NCI-H446 treated with DMSO at 0.1 percent for 48 hours (cell line): ENCODE measurements at places on chromosomes 5 and 9.

GRCh38 chr5:154773326-154773725, 18.1 kb downstream of the LARP1 start:
- no peak for DNase-seq

DNA sequence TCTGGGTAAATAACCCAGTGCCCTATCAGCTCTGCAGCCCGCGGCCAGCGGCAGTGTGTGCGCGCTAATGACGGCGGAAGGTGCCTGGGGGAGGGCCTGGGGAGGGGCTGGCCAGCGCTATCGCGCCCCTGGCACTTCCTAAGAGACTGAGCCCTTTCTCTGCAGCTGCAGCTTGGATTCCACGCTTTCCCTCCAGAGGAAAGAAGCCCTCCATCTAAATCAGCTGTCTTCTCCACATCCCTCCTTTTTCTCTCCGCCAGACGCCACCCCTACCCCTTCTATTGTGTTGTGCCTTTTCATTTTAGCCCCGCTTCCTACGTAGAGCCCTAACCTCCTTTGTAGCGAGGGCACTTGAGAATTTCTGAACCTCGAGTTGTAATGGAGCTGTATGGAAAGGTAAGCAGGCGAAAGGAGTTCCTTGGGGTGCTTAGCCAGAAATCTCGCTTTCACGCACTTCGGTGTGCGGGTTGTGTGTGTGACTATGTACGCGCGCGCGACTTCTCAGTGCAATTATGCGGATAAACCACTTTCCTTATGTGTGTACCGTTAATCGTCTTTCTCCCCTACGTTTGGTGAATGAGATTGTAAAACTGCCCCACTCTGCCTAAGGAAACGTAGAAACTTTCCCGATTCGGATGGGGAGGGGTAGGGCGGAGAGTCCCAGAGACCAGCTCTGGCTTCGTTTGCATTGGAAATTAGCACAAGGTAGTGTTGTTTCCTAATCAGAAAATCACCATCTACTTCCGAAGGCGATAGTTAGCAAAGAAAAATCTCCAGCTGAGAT, 664 bp upstream of the RAB3C start:
- DNase-seq: no peak

DNA sequence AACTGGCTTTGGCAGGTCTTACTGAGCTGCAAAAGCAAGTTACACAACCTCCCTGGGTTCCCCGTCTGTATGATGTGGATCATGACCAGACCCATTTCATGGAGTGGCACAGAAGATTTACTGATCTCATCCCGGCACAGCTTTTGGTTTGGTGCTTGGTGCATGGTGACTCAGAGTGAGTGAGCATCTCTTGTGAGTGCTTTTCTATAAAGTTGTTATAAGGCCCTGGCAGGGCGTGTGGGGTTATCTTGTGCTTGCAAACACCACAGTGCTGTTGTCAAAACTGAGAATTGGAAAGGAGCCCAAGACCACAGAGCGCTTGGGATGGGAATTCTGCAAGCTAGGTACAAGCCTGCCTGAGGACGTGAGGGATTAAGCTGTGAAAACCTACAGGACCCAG, 425.2 kb downstream of the GADD45G start:
- DNase-seq: no peak

GRCh38 chr9:111514967-111515366, 10.0 kb upstream of the ZNF483 start:
- no peak for DNase-seq

- DNase-seq: no peak
Observed at GRCh38 chr5:39523821-39524220, 99.0 kb upstream of the DAB2 start.

- DNase-seq: peak; percentile 80
Observed at GRCh38 chr5:60487885-60488442, 212.0 kb downstream of the DEPDC1B start.

DNA sequence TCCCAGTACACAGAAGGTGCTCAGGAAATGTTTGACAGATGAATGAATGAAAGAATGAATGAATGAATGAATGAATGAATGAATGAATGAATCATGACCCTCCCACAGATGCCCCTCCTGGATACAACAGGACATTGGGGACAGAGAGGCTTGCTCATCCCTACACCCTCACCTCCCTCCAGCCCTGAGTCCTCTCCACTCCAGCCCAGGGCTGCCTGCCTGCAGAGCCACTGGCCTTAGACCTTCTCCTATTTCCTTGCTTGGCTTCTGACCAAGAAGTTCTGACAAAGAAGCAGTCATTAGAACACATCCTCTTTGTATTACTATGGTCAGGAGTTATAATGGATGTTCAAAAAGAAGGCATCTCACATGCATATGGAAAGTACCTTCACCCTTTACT, 240.7 kb upstream of the DAPK1 start:
- no peak for DNase-seq

DNA sequence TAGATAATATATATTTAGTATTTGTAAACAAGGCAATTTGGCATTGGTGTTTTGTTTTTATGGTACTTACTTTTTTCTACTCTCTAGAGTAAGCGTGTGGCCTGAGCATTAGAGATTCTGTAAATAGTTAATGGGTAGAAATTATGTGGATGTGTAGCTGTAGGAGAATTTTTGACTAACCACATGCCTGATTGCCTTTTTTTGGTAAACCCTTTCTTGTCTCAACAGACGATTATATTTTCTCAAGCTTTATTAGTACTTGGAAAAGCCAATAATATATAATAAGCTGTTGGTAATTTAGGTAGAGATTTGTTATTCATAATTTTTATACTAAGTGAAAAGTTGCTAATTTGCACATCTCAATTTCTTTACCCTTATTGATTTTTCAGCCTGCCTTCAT, 76.8 kb downstream of the FCHO2 start:
- DNase-seq: no peak

GRCh38 chr9:88574953-88575352, 40.0 kb downstream of the NXNL2 start:
- DNase-seq: no peak

- DNase-seq: no peak
Observed at GRCh38 chr9:76342858-76343257, 51.4 kb downstream of the RFK start.

DNA sequence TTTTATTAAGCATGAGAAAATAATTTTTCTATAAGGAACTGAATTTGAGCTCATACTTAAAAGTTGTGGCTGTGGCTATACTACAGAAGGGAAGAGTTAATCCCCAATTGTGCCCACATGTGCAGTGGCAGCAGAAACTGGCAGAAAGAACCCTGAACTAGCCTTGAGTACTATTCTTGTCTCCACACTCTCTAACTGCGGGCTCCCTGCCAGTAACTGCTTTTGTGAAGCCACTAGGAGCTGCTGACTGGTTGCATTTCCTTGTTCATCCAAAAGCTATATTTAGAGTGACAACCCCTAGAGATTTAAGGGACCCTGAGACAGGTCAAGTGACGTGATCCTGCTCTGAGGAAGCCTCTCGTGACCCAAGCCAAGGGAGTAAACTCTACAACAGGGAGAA, 238.6 kb downstream of the ELAVL2 start:
- DNase-seq: peak; percentile 59

DNA sequence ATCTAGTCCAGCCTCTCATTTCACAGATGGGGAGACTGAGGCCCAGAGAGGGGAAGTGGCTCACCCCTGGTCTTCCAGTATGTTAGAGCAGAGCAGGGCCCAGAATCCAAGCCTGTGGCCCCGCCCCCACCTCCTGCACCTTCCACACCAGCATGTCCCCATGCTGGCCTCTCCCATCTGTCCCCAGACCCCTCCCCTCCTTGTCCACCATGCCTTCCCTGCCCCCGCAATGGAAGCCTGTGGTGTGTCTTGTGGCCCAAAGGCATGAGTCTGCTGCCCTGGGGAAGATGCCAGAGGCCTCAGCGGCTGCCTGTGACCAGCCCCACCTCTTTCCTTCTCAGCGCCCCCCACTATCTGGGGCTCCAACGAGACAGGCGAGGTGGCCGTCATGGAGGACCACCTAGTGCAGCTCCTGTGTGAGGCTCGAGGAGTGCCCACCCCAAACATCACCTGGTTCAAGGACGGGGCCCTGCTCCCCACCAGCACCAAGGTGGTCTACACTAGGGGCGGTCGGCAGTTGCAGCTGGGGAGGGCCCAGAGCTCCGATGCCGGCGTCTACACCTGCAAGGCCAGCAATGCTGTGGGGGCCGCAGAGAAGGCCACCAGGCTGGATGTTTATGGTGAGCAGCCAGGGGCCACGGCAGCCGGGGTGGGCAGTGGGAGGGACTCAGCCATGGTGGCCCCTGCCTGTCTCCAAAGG, 87.2 kb downstream of the HMCN2 start:
- no peak for DNase-seq

- peak; percentile 60 for DNase-seq
Observed at GRCh38 chr5:144203750-144204596, 33.3 kb downstream of the KCTD16 start.

GRCh38 chr9:81669866-81670265, 19.5 kb downstream of the TLE1 start:
- no peak for DNase-seq

DNA sequence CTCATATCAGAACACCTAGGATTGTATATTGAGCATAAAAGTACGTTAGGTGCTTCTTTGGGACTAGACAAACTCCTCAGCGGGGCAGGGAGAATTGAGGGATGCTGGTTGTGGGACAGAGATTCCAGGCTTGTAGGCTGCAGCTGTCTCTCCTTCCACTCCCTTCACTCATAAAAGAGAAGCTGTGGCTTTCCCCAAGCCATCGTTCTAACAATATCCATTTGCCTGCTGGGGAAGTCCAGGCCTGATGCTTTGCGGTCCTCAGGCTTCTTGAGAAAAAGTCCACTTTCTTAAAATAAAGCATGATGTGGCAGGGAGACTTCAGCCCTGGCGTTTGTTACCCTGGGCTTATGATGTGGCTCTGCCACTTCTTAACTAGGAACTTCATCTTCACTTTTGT, 129.3 kb upstream of the OSMR start:
- DNase-seq: no peak

- DNase-seq: no peak
Observed at GRCh38 chr5:139667001-139667729, 19.0 kb downstream of the CXXC5 start.

DNA sequence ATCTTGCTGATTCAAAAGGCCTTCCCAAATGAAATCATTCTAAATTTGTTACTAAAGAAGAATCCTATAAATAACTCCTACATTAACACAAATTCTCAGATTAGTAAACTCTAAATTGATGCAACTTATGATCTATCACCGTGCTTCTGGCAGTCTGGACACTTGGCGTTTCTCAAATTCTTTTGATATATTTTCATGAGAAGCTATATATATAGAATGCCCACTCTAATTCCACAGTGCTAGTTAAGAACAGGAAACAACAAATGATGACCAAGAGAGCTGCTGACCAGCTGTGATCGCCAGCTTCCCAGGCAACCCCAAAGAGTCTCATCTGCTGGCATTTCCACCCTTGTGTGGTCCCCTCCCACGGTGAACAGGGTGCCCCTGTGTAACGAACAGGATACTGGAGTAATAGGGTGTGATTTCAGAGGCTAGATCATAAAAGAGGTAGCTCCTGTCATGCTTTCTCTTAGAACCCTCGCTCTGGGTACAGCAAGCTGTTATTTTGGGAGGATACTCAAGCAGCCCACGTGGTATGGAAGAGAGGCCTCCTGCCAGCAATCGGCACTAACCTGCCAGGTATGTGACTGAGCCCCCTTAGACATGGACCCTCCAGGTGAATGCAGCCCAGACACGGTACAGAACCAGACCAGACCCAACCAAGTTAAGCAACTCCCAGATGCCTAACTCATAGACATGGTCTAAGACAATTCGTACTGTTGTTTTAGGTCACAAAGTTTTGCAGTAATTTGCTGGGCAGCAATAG, 64.7 kb downstream of the CDC14B start:
- no peak for DNase-seq

DNA sequence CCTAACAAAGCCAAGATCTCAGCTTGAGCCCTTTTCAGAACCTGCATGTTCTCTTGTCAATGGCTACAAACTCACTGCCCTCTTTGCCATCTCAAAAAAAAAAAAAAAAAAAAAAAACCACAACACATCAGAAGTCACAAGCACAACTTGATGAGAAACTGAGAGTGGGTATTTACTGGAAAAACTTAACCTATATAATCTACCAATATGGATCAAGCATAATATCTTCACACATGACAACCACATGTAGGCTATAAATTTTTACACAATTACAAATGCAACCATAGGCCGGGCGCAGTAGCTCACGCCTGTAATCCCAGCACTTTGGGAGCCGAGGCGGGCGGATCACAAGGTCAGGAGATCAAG, 9.0 kb downstream of the MTMR12 start:
- no peak for DNase-seq

- DNase-seq: no peak
Observed at GRCh38 chr5:149205625-149206523, 64.6 kb downstream of the ABLIM3 start.

DNA sequence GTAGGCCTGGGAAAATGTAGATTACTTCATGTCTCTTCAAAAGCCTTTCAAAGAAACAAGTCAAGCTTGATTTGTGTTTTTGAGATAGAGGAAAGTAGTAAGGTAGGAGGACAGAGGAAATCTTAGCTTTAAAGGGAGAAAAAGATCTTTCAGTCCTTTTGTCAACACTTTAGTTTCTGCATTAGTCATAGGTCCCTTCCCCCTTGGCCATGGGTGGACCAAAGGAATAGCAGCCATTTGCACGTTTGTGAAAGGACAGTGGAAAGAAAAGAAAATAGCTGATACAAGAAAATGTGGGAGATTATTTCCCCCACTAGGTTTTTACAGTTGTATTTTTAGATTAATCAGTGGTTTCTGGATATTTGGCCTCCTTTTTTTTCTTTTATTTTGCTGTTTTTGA, 121.9 kb upstream of the GRHPR start:
- no peak for DNase-seq

- no peak for DNase-seq
Observed at GRCh38 chr5:69331528-69332445, 814 bp downstream of the CCDC125 start.
